NCI-H187 treated with DMSO at 0.1 percent for 48 hours (cell line): ENCODE measurements at places on chromosomes 3 and 15.

DNA sequence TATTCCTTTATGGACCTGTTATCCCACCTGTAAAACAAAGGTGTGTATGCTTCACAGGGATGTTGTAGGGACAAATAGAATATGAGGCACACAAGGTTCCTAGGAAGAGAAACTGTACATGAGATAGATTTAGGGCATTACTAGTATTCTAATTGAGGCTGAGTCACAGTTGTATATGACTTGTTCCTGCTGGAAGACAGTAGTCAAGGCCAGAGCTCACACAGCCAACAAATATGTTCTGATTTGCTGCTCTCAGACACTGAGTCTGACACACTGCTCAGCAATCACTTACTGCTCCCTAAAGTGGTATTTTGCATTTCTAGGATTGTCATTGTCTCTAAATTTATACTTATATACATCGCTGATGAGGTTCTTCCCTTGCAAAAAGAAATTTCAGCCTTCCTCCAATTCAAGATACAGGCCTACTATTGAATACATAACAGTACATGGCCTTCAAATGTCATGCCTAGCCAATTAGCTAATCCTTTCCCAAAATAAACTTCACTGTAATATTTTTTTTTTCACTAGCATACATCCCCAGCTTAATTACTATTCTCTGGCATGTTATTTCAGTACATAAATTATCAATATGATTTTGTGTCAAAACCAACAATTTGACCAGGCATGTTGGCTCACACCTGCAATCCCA lies 69.8 kb downstream of the TIGIT start:
- DNase-seq: no peak

GRCh38 chr3:78021710-78022109 lies 981.8 kb downstream of the ROBO2 start:
- no peak for DNase-seq

DNA sequence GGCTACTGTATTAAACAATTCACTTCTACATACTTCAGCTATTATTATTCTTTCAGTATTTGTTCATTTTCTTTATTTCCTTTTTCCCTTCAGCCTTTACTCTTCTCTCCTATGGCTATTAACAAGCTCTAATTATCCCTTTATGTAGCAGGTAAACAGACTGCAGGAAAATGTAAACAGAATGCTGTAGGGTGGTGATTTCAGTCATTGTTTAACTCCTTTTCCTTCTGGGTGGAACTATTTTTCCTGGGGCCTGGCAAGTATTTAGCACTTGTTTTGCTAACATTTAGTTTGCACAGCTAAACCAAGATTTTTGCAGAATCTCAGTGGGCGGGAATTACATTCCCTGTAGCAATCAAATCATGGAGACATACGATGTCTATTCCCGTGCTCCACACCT lies 14.4 kb downstream of the RARB start:
- DNase-seq: no peak

- peak; percentile 81 for DNase-seq
These were observed 62.2 kb upstream of the MCF2L2 start for GRCh38 chr3:183490653-183491052.

GRCh38 chr3:185519021-185519420 lies 20.2 kb upstream of the TMEM41A start:
- no peak for DNase-seq

DNA sequence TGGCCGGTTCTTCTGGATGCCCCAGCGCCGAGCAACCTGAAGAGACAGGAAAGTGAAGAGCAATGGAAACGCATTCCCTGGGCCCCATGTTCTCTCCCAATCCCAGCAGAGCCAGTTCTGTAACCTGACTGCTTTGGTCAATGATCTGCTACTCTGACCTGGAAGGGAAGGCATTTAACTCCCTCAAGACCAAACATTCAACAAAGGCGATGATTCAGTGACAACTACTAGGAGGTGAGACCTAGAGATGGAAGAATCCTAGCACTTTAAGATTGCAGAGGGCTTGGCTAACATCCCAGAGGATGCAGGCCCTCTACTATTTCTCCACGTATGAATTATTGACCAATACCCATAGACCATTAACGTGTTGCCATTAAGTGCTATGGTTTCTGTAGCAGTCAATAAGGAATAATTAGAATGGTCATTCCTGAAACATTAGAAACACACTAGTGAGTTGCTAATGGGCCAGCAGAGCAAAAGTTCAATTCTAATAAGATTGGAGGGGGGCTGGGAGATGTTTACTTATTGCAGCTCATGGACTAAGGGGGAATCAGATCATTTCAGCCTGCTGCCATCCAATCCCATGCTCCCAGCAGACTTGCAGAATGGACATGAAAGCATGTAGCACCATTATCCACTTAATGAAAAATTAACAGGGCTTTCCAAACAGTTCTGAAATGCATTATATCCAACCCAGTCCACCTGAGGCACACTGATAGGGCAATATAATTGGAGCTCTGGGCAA lies 56.6 kb downstream of the ETV5 start:
- DNase-seq: no peak

DNA sequence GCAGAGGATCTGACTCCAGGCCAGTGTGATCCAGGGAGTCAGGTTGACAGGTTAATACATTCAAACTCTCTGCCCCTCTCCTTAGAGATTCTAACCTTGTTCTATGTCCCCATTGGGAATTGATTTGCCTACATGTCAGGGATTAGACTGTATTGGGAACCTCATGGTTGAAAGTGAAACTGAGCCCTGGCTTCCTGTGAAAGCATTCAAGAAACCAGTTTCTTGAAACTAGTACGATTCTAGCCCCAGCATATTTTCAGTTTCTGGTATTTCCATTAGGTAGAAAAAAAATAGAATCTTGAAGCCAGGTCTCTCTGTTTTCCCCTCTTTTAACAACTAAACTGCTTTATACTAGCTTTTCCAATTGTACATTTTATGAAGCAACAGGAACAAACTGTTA lies 140.4 kb upstream of the ABI3BP start:
- no peak for DNase-seq

GRCh38 chr15:81106560-81106959 lies 27.5 kb upstream of the CFAP161 start:
- DNase-seq: peak; percentile 7

DNA sequence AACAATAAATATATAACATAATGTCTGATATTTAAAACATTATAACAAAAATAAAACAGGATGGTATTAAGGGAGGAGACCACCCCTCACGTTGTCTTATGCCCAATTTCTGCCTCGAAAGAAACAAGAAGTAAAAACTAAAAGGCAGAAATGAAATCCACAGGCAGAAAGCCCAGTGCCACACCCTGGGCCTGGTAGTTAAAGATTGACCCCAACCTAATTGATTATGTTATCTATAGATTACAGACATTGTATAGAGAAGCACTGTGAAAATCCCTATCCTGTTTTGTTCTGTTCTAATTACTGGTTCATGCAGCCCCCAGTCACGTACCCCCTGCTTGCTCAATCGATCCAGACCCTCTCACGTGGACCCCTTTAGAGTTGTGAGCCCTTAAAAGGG lies 22.3 kb upstream of the ACP3 start:
- no peak for DNase-seq

GRCh38 chr3:194884649-194885315 lies 199.1 kb downstream of the FAM43A start:
- no peak for DNase-seq

- DNase-seq: no peak
These were observed 47.3 kb upstream of the CCDC80 start for GRCh38 chr3:112688085-112688769.

DNA sequence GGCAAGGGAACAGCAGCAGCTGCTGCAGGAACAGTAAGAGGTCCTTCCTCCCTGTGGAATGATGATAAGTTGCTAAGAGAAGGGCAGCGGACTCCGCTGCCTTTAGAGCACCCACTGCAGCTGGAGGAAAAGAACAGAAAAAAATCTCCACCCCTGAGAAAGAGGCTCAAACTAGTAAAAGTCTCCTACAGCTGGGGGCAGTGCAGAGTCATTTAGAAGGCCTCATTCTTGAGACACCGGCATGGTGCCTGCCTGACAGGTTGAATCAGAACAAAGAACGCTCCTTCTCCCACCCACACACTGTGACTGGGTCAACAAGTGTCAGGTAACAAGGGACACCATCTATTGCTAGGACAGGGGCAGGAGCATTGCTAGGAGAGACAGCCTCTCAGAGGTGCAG lies 188.4 kb downstream of the ABHD5 start:
- DNase-seq: peak; percentile 46

- DNase-seq: no peak
These were observed 93.1 kb downstream of the DNASE1L3 start for GRCh38 chr3:58117561-58118181.

GRCh38 chr3:130662501-130662996 lies 84.1 kb downstream of the PIK3R4 start:
- DNase-seq: no peak

DNA sequence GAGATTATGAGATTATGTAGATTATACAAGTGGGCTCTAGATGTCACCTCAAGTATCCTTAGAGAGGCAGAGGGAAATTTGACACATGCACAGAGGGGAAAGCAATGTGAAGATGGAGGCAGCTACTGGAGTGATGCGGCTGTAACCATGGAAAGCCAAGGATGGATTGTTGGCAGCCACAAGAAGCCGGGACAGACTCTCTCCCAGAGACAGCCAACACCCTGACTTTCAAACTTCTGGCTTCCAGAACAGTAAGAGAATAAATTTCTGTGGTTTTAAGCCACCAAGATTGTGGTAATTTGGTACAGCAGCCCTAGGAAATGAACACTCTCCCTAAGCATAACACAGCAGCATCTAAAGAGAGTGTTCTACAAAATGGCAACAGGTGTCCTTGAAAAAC lies 34.4 kb upstream of the PRICKLE2 start:
- no peak for DNase-seq

GRCh38 chr3:128271536-128272332 lies 118.5 kb downstream of the EEFSEC start:
- DNase-seq: no peak

DNA sequence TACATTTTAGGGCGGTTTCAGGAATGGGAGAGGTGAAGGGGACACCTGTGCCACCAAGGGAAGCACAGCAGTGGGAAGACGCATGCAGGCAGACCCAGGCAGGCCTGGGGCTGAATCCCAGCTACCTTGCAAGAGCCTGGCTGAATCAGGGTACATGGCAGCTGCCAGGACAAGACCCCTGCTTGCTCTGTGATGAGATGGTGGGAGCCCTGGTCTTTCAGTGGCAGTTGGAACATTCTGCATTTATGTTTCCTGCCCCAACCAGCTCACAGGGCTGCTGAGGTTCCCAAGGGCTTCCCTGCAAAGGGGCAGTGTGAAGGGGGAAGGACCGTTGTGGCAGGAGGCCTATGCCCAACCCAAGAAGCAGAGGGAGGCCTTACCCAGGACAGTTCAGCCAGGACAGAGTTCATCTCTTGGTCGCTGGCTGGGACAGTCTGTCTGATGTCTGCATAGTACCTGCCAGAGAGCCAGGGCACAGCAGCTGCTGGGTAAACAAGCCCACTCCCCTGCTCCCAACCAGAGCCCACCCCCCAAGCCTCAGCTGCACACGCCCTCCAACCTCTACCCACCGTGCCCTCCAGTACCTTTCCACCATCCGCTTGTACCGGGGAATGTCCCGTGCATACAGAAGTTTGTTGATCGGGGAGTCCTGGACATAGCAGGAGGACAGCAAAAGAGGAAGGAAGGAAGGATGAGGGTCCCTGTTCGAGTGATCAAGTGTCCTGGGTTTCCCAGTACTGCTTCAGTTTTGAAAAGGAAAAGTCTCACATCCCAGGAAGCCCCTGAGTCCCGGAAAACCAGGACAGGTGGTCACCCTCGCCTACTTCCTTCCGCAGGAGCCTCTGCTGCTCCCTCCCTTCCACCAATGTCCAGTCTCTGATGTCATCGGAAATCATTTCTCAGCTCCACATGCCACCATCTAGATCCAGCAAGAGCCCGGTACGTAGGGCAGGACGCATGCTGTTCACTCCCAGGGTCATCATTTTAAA lies 23.1 kb downstream of the PLXNB1 start:
- no peak for DNase-seq

GRCh38 chr15:56931639-56932508 lies 13.4 kb downstream of the TCF12 start:
- no peak for DNase-seq

- DNase-seq: no peak
These were observed 92.3 kb downstream of the ADAMTSL3 start for GRCh38 chr15:83746231-83746630.

GRCh38 chr15:34657469-34658127 lies 74.1 kb upstream of the GOLGA8B start:
- DNase-seq: no peak

DNA sequence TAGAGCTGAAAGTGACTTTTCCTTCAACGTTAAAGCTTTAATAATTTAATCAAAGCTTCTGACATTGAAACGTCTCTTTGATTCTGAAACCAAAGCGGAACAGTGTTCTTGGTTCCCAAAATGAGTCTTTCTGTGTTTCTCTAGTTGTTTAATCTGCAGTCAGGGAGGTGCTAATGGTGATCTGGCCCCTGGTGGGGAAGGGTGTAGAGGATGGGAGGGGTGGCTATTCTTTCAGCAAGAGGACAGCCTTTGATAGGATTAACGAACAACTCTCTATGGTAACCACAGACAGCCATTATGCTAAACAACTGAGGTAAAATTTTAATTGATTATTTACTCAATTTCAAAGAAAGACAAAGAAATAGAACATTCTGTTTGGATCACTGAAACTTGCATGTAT lies 79.9 kb upstream of the CADPS start:
- no peak for DNase-seq

DNA sequence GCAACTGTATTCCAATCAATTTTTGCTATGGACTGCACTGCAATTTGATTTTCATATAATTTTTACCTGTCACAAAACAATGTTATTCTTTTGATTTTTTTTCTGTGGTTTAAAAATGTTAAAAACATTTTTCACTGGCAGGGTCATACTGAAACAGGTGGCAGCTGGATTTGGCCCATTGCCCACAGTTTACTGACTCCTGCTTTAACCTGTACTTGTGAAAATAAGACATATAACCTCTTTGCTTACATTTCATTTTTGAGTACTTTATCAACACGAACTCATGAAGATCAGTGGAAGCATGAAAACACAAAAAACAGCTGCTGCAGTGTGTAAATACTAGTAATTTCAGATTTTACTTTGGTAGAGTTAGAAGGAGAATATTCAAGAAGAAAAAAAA lies 313.1 kb downstream of the WDR72 start:
- DNase-seq: no peak

DNA sequence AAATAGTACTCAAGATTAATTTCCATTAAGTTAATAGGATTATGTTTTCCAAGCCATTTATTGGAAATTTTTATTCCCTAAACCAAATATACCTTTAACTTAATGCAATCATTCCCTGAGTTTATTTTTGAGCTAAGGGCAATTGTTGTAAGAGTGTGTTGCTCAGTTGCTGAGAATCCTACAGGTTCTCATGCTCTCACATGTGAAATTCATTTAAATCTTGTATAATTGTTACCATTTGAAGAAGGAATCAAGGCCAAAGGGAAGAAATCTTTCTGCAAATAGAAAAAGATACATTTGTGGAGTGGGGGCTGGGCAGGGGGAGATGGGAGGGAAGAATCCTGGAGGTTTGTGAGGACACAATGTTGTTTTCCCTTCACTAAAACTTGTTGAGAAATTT lies 202.7 kb upstream of the STRIT1 start:
- DNase-seq: no peak

GRCh38 chr3:52801839-52802238 lies 7.2 kb downstream of the ITIH3 start:
- DNase-seq: no peak

- DNase-seq: no peak
These were observed 12.6 kb upstream of the SLMAP start for GRCh38 chr3:57743496-57743895.
